ENCODE measurements at places on chromosomes 6 and 20.

DNA sequence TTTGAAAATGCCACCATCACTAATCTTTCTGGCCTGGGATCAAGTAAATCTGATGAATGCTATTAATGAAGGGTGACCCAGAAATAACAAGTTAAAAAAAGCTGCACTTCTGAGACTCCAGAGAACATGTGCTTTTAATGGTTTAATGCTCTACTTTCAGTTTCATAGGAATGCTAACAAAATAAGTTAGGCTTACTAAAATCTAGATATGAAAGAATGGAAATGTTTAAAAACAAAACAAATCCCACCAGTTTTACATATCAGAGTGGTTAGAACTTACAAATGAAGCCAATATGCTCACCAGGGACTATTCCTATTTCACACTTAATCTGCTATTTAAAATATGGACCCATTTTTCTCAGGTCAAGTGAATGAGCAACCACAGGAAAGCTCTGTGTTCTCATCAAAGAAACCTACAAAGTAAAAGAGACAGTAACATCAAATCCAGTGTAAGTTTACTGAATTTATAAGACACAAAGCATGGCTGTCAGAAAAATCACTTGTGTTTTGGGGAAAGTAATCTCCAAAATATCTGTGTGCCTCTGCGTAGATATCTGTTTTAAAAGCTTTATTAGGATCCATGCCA, 40.3 kb downstream of the FYN start:
- DNase-seq = no peak

GRCh38 chr20:57654998-57655808, 35.0 kb upstream of the ZBP1 start:
- peak; percentile 36 for DNase-seq

DNA sequence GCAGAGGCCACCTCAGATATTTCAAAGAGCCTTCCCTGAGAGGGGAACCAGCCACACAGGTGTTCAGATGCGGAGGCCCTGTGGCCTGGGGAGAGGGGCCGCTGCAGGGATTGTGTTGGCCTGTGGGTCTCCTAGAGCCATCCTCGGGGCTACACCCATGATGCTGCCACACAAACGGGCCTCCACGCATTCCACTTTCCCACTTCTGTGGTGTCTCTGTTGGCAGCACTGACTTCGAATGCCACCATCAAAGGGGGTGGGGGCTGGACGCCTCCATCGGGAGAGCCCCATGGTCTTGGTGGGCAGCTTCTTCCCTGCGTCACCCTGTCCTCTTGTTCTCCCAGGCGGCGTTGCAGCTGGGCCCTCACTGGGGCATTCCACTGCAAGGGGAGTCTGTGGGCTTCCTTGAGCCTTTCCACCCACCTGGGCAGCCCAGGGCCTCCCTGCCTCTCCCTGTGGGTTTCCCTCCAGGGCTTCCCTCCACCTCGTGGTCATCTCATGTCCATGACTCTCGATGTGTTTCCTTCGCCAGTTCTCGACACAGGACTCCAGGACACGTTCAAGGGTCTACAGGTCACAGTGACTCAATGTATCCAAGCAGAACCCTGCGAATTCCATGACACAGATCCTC, 145.5 kb downstream of the ERMARD start:
- no peak for DNase-seq

GRCh38 chr6:81682235-81682795, 70.2 kb downstream of the TENT5A start:
- no peak for DNase-seq

- DNase-seq = no peak
These were observed 22.2 kb downstream of the CEP57L1 start for GRCh38 chr6:109117346-109118035.

- peak; percentile 28 for DNase-seq
These were observed 105.4 kb upstream of the MCHR2 start for GRCh38 chr6:100099189-100100074.
